ENCODE measurements at places on chromosomes 5 and 9.

DNA sequence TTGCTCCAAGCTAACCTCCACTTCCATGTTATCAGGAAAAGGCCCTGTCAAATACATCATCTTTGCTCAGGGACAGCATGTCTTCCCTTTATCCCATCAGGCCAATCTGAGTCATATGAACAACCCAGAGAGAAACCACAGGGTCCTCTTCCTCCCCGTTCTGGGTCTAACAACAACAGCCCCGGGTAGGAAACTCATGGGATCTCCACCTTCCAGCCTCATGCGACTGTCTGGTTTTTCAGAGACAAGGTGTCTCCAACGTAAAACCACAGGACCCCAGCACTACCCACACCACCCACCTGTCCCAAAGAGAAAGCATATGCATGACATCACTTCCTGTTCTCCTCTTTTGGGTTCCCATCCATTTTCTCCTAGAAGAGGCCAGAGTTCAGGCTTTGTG is 217.9 kb downstream of the ENC1 start:
- no peak for DNase-seq

DNA sequence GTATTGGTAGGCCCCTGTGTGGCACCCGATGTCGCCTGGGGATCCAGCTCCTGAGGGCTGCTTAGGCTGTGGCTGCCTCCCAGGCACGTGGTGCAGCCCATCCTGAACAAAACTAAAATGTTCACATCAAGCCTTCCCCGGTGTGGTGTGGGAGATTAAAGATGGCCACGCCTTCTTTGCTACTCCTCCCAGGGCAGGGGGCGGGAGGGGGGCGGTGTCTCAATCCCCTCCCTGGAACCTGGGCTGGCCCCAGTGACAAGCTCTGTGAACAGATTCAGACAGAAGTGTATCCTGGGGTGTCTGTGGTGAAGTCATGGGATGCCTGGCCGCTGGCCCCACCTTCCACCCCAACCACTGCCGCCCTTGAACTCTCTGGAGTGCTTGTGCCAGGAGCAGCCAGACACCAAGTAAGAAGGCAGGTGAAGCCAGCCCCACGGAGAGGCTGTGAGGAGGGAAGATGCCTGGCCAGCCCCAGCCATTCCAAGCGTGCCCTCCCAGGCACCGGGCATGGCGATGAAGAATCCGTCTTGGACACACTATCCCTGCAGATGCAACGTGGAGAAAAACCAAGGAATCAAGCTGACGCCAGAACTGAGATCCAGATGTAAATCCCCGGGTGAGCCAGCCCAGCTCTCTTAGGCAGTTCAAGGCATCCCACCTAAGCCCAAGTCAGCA is 75.8 kb downstream of the AK8 start:
- no peak for DNase-seq

- no peak for DNase-seq
These were observed 22.0 kb upstream of the PTBP3 start for GRCh38 chr9:112355427-112355897.

- no peak for DNase-seq
These were observed 104.6 kb downstream of the MVB12B start for GRCh38 chr9:126431077-126431742.

DNA sequence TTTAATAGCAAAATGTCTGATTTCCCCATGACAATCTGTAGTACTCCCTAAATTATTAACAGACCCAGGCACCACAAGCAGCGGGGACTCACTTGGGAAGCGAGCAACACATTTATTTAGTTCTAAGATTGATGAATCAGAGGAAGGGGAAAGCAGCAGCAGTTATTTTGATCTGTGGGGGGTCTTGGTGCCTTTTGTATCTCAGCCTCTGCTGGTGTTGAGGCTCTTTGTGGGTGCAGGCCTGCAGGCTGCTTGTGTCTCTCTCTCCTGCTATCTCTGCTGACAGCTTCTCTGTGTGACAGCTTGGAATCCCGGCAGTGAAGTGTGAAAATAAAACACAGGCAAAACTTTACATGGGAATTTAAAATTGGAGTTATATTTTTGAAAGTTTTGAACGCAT is 878.2 kb upstream of the DMAC1 start:
- DNase-seq = no peak

DNA sequence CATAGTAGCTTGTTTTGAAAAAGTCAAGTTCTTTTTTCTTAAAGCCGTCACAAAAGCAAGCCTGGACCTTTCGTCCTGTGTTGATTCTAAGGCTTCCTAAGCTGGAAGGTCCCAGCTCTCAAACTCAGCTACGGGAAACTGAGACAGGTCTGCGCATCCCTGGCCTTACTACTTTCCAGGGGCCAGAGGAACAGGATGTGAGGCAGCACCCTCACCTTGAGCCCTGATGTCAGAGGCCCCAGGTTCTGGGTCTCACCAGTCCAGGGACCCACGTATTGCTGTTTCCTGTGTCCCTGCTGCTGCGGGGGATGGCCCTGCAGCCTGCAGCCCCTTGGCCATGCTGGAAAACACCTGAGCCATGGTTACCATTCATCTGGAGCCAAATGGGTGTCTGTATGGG is 123.9 kb downstream of the COL23A1 start:
- DNase-seq = no peak

- no peak for DNase-seq
These were observed 254.2 kb downstream of the SYK start for GRCh38 chr9:91055845-91056244.

GRCh38 chr5:119301906-119302305 is 53.9 kb upstream of the TNFAIP8 start:
- DNase-seq = no peak

- no peak for DNase-seq
These were observed 30.1 kb downstream of the B4GALT1 start for GRCh38 chr9:33136721-33137670.

GRCh38 chr9:370086-370485 is 155.4 kb downstream of the DOCK8 start:
- no peak for DNase-seq

DNA sequence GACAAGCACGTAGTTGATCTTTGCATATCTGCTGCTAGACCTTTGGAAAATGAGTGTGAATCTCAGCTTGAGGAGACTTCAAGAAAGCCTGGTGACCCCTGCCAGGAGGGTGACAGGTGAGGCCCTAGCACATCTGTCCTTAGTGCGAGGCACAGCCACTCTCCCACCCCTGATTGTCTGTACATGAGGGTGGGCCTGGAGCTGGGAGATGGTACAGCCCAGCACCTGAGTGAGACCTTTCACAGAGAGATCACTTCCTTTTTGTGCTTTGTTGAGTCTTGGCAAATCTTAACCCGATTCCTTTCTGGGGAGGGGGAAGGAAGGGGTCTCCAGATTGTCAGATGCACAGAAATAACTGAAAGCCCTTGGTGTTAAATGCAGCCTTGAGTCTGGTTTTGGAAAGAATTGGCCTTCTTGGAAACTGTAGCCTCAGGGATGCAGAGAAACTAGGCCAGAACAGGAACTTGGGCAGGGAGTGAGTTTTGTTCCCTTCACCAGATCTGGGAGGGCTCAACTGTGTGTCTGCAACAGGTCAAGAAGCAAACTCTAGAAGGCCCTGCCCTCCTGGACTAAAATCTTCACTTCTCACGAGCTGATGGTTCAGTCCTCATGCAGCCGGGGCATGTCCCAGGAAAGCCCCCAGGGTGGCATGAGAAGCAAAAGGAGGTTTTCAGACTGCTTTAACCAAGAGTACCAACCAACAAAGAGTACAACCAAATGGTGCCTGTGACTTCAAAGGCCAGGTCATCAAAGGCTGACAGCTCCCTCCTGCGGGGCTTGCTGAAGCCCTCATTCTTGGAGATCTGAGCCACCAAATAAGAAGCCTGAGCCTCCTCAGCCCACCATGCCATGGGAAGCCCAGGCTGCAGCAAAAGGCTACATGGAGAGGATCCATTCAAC is 20.8 kb upstream of the SEMA4D start:
- no peak for DNase-seq

GRCh38 chr9:121122246-121123032 is 47.7 kb downstream of the CNTRL start:
- DNase-seq = no peak

- DNase-seq = no peak
These were observed 11.1 kb upstream of the NADK2 start for GRCh38 chr5:36252722-36253365.

GRCh38 chr9:87684627-87685219 is 41.2 kb upstream of the CTSL start:
- no peak for DNase-seq

Data from NCI-H2081 treated with DMSO at 0.1 percent for 48 hours (cell line).